ENCODE measurements at places on chromosomes 13 and 19. TPM values are rescaled to one million over a fixed set of nuclear protein-coding genes. Genes with fewer than 3 reads are reported as not detected.
A peak's percentile ranks its signal among the peaks of the same experiment; 100 is the strongest.

CYP2A6 gene
- total RNA-seq: not detected

GPR108 gene
- 41.7 TPM for total RNA-seq

FAM216B gene
- 0.07 TPM for total RNA-seq

CNMD gene
- total RNA-seq: not detected

C19orf67 gene
- not detected for total RNA-seq

ZNF837 gene
- not detected for total RNA-seq

LGALS7 gene
- not detected for total RNA-seq

ZNF439 gene
- 4.8 TPM for total RNA-seq

ODAD3 gene
- 0.32 TPM for total RNA-seq

PSG11 gene
- total RNA-seq: not detected

FUT3 gene
- not detected for total RNA-seq

DPP9 gene
- 38.9 TPM for total RNA-seq

OR7A5 gene
- not detected for total RNA-seq

TMC4 gene
- not detected for total RNA-seq

SMIM24 gene
- not detected for total RNA-seq

MYCBP2 gene
- total RNA-seq: 48.0 TPM

KLK6 gene
- not detected for total RNA-seq

GRCh38 chr13:43030548-43030947 lies 7.2 kb downstream of the DNAJC15 start:
- no peak overlapping the region for H3K4me3 ChIP-seq
- no peak overlapping the region for H3K27ac ChIP-seq
- peaks cover 5% of the 10 kb centered on the region for H3K4me1 ChIP-seq
- no peaks in the 10 kb centered on the region for H3K36me3 ChIP-seq
- DNase-seq: no peak

DNA sequence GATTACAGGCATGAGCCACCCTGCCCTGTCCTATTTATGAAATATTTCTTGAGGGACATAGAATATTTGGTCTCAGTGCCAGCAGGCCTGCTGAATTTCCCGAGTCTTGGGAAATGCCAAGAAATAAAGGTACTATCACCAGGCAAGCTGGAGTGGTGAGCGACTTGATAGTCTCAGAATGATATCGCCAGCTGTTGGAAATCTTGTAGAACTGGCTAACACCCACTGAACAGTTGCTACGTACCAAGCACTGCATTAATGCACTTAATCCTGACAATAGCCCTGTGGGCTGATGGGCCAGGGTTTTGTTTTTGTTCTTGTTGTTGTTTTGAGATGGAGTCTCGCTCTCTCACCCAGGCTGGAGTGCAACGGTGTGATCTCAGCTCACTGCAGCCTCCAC lies 42.2 kb upstream of the MRI1 start:
- H3K36me3 ChIP-seq: no peaks in the 10 kb centered on the region
- H3K4me3 ChIP-seq: no peak overlapping the region
- no peaks in the 10 kb centered on the region for H3K4me1 ChIP-seq
- no peaks in the 10 kb centered on the region for H3K27me3 ChIP-seq
- DNase-seq: no peak
- H3K27ac ChIP-seq: no peak overlapping the region

GRCh38 chr13:29907670-29908069 lies 57.3 kb upstream of the UBL3 start:
- no peaks in the 10 kb centered on the region for H3K27me3 ChIP-seq
- H3K4me1 ChIP-seq: no peaks in the 10 kb centered on the region
- no peak for DNase-seq
- H3K4me3 ChIP-seq: no peak overlapping the region
- no peaks in the 10 kb centered on the region for H3K36me3 ChIP-seq

- H3K4me1 ChIP-seq: peaks cover 22% of the 10 kb centered on the region
- H3K27ac ChIP-seq: peak overlapping the region; percentile 51
- H3K36me3 ChIP-seq: no peaks in the 10 kb centered on the region
- H3K4me3 ChIP-seq: no peak overlapping the region
- peak; percentile 86 for DNase-seq
These were observed 57.1 kb downstream of the ALOX5AP start for GRCh38 chr13:30792285-30793000.

DNA sequence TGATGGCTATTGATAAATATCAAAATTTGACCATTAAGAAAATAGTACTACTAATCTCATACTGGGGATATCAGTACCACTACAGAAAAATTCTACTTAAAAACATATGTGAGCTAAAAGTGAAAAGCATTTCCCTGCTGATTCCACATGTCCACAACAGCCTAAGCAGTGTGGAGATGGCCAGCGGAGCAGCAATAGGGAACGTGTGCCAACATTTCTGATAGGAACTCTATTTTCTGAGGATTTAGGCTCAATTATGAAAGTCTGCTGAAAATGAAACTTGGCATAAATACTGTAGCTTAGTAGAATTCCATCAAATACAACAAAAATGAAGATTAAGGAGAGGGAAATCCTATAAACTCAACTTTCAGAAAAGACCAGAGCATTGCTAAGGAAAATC lies 311.6 kb downstream of the ENOX1 start:
- H3K27ac ChIP-seq: no peak overlapping the region
- H3K4me3 ChIP-seq: no peak overlapping the region
- H3K27me3 ChIP-seq: no peaks in the 10 kb centered on the region
- H3K4me1 ChIP-seq: peaks cover 6% of the 10 kb centered on the region
- H3K36me3 ChIP-seq: no peaks in the 10 kb centered on the region

GRCh38 chr19:54893406-54893805 lies 12.5 kb upstream of the NCR1 start:
- H3K4me1 ChIP-seq: no peaks in the 10 kb centered on the region
- no peaks in the 10 kb centered on the region for H3K27me3 ChIP-seq
- H3K4me3 ChIP-seq: no peak overlapping the region
- no peaks in the 10 kb centered on the region for H3K36me3 ChIP-seq
- H3K27ac ChIP-seq: no peak overlapping the region

- H3K27me3 ChIP-seq: no peaks in the 10 kb centered on the region
- H3K27ac ChIP-seq: no peak overlapping the region
- H3K4me3 ChIP-seq: no peak overlapping the region
- H3K36me3 ChIP-seq: no peaks in the 10 kb centered on the region
- H3K4me1 ChIP-seq: peaks cover 5% of the 10 kb centered on the region
These were observed 567.5 kb downstream of the MYO16 start for GRCh38 chr13:109196948-109197347.

GRCh38 chr19:16345457-16345856 lies 20.8 kb downstream of the KLF2 start:
- H3K4me3 ChIP-seq: no peak overlapping the region
- DNase-seq: no peak
- peak overlapping the region; percentile 71 for H3K27ac ChIP-seq
- H3K4me1 ChIP-seq: peaks cover 62% of the 10 kb centered on the region

- peaks cover 6% of the 10 kb centered on the region for H3K4me1 ChIP-seq
- H3K27ac ChIP-seq: no peak overlapping the region
- DNase-seq: no peak
These were observed 7.7 kb downstream of the AP1M1 start for GRCh38 chr19:16205205-16206045.

- no peak overlapping the region for H3K27ac ChIP-seq
- H3K4me1 ChIP-seq: peaks cover 31% of the 10 kb centered on the region
- peaks cover 4% of the 10 kb centered on the region for H3K36me3 ChIP-seq
These were observed 9.0 kb upstream of the ACTN4 start for GRCh38 chr19:38638461-38638860.

- H3K27ac ChIP-seq: no peak overlapping the region
- H3K4me3 ChIP-seq: no peak overlapping the region
- no peaks in the 10 kb centered on the region for H3K4me1 ChIP-seq
- DNase-seq: no peak
- no peaks in the 10 kb centered on the region for H3K27me3 ChIP-seq
These were observed 30.8 kb downstream of the WTIP start for GRCh38 chr19:34512254-34512822.

DNA sequence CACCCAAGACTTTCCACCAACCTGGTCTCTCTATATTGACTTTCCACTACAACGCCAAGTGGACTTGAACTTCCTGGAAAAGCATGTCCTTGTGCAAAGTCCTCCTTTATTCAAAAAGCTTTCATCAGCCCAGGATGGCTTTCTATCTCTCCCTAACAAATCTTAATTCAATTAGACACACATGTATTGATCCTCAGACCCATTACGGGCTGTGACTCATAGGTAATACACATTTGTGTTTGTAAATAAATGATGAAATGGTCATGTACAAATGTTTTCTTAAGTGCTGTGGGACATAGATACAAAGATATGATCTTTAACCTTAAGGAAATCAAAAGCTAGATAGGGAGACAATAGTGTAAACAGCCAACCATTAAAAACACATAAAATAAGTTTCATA lies 1189.7 kb downstream of the EFNB2 start:
- H3K36me3 ChIP-seq: no peaks in the 10 kb centered on the region
- no peak overlapping the region for H3K4me3 ChIP-seq
- H3K4me1 ChIP-seq: no peaks in the 10 kb centered on the region
- H3K27ac ChIP-seq: no peak overlapping the region
- no peak for DNase-seq
- no peaks in the 10 kb centered on the region for H3K27me3 ChIP-seq

GRCh38 chr13:26541678-26542568 lies 15.6 kb upstream of the WASF3 start:
- no peak overlapping the region for H3K4me3 ChIP-seq
- no peaks in the 10 kb centered on the region for H3K36me3 ChIP-seq
- H3K27me3 ChIP-seq: no peaks in the 10 kb centered on the region
- DNase-seq: no peak
- H3K27ac ChIP-seq: no peak overlapping the region

GRCh38 chr13:40434516-40435397 lies 231.7 kb downstream of the FOXO1 start:
- no peak overlapping the region for H3K27ac ChIP-seq
- no peaks in the 10 kb centered on the region for H3K27me3 ChIP-seq
- H3K4me1 ChIP-seq: peaks cover 17% of the 10 kb centered on the region
- DNase-seq: no peak
- H3K36me3 ChIP-seq: no peaks in the 10 kb centered on the region

GRCh38 chr13:71587193-71587592 lies 279.8 kb downstream of the DACH1 start:
- H3K27me3 ChIP-seq: no peaks in the 10 kb centered on the region
- no peak overlapping the region for H3K27ac ChIP-seq
- no peaks in the 10 kb centered on the region for H3K4me1 ChIP-seq
- H3K4me3 ChIP-seq: no peak overlapping the region

DNA sequence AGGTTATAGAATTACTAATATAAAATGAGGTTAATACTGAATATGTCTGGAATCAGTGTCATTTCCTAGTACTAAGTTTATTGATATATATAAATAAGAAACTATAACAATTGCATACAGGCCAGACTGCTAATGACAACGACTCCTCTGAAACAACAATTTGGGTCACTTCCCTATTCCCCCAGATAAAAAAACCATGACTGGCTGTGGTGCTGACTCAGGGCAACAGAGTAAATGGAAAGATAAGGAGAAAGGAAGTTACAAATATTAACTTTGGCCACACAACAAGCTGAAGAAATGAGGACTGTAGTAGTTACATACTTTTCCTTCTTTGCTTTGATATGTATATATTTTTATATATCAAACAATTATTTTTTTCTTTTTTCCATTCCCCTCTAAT lies 263.7 kb upstream of the PCDH9 start:
- no peaks in the 10 kb centered on the region for H3K4me1 ChIP-seq
- no peak for DNase-seq
- no peak overlapping the region for H3K27ac ChIP-seq

DNA sequence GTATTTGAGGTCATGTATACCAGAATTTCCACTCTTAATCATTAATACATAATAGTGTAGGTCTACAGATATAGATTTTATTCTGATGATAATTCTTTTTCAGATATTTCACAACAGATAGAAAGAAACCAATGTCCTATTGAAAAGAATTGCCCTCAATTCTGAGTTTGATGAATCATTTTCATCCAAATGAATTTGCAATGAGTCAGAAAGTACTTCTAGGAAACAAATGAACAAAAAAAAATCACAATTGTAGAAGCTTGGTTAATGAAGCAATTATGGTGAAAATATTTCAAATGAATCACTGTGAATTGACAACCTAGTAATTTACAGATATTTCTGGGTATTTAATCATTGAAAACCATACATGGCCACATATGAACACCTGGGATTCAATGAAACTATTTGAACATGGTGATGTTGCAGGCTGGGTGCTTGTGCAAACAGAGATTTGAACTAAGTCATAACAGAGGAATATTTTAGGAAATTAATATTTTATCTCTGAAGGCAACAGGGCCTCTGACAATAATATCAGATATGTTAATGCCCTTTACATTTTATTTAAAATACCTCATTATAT lies 360.9 kb downstream of the SLITRK5 start:
- H3K27me3 ChIP-seq: no peaks in the 10 kb centered on the region
- H3K4me3 ChIP-seq: no peak overlapping the region
- H3K4me1 ChIP-seq: no peaks in the 10 kb centered on the region

DNA sequence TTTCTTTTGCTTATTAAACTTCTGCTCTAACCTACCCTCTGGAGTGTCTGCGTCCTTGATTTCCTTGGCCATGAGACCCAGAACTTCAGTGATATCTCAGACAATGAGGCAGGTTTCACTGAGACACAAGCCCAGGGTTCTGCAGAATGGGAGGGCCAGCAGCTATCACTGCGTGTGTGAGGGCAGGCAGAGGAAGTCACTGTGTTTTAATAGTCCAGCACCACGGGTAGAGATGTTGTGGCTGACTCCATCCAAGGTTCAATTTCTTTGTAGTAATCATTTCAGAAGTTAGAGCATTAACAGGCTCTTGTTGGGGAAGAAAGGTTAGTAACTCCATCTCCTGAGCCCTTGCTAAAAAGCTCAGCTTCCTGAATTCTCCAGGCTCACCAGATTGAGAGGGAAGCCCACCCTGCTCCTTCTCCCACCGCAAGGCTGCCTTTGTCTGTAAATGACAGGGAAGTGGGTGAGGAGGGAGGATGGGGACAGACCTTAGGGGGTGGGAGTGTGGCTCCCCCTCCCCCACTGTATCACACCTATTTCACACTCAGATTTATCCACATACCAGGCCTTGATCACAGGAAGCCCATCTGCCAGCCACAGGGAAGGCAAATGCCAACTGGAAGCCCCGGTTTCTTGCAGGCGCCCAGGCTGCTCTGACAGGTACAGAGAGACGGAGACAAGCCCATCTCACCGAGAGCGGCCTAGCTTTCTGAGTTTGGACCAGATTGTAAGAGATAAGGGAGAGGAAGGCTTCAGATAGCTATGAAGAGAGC lies 2.1 kb downstream of the C19orf12 start:
- H3K27me3 ChIP-seq: no peaks in the 10 kb centered on the region
- peaks cover 5% of the 10 kb centered on the region for H3K36me3 ChIP-seq
- H3K4me3 ChIP-seq: no peak overlapping the region
- DNase-seq: no peak
- peaks cover 56% of the 10 kb centered on the region for H3K4me1 ChIP-seq

- DNase-seq: no peak
- H3K36me3 ChIP-seq: peaks cover 7% of the 10 kb centered on the region
- peak overlapping the region; percentile 91 for H3K27ac ChIP-seq
- peak overlapping the region; percentile 53 for H3K4me3 ChIP-seq
These were observed 27.0 kb downstream of the NFIX start for GRCh38 chr19:13022111-13022858.

DNA sequence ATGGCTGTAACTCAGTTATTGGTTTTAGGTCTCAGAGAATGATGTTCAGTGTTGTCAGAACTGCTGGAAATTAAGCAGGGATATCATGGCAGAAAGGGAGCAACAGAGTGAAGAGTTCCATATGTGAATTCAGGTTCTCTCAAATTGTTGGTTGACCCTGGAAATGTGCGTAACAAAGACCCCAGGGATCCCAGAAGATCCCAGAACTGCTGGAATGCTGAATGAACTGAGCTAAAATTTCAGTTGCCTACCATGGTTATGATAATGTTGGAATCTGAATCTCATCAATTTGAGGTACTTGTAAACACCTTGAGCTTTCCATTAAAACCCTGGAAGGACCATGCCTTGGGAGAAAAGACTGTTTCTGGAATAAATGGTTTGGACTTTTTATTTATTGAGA lies 230.8 kb downstream of the GGACT start:
- H3K27me3 ChIP-seq: no peaks in the 10 kb centered on the region
- no peaks in the 10 kb centered on the region for H3K36me3 ChIP-seq
- H3K4me3 ChIP-seq: no peak overlapping the region
- H3K4me1 ChIP-seq: no peaks in the 10 kb centered on the region
